ENCODE measurements at places on chromosomes 4 and X.

GRCh38 chrX:479273-479981 is 92.7 kb upstream of the PPP2R3B start:
- H3K27me3 ChIP-seq, result no peaks in the 10 kb centered on the region
- no peaks in the 10 kb centered on the region for H3K36me3 ChIP-seq
- no peaks in the 10 kb centered on the region for H3K4me1 ChIP-seq
- no peak overlapping the region for H3K27ac ChIP-seq
- DNase-seq, result no peak

GRCh38 chr4:42653626-42654560 is 3.0 kb downstream of the ATP8A1 start:
- H3K27ac ChIP-seq, result peak overlapping the region; percentile 92
- no peak for DNase-seq
- peak overlapping the region; percentile 98 for H3K4me3 ChIP-seq
- no peaks in the 10 kb centered on the region for H3K27me3 ChIP-seq
- H3K36me3 ChIP-seq, result no peaks in the 10 kb centered on the region

DNA sequence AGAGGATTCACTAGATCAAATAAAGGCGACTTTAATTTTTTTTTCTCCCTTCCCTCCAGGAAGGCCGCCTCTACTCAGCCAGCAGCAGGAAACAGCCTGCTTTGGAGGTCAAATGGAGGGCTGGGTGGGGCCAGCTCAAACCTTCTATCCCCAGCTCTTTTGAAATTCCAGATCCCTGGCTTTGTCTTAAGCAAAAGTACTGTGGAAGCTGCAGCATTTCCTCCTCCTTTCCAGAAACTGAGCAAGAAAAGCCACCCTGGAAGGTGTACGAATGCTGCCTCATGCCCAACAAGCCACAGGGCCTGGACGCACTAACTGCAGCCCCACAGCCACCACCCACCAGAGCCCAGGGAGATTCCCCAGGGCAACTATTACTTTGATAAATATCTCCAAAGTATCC is 55.1 kb upstream of the ZCCHC13 start:
- peak; percentile 25 for DNase-seq
- no peak overlapping the region for H3K4me3 ChIP-seq
- H3K4me1 ChIP-seq, result peaks cover 27% of the 10 kb centered on the region
- H3K36me3 ChIP-seq, result no peaks in the 10 kb centered on the region

DNA sequence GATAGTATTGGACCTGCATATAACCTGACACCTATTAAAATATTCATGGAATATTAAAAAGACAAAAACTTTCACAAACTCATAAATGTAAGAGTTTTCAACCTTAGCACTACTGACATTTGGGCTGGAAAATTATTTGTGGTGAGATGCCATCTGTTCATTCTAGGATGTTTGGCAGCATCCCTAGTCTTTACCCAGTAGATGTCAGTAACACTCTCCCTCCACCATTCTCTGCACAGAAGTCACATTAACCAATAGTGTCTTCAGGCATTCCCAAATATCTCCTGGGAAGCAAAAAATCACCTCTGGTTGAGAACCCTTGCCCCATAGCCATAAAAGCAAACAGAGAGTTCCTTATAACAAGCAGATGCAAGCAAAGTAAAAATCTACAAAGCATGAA is 41.4 kb upstream of the NDST4 start:
- H3K4me1 ChIP-seq, result no peaks in the 10 kb centered on the region
- H3K27me3 ChIP-seq, result no peaks in the 10 kb centered on the region
- no peak for DNase-seq

DNA sequence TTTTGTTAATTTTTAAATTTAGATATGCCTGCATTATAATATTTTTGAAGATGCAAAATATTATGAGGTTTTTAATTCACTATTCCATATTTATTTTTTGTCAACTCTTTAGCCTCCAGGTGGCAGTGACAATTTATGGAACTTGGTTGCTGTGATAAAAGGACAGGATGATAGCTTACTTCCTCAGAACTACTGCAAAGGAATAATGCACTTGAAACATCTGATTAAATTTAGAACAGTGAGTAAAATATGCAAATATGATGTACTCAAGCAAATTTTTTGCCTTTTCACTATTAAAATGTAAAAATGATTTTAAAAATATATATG is 45.1 kb downstream of the SPATA4 start:
- no peak overlapping the region for H3K27ac ChIP-seq
- no peaks in the 10 kb centered on the region for H3K36me3 ChIP-seq

DNA sequence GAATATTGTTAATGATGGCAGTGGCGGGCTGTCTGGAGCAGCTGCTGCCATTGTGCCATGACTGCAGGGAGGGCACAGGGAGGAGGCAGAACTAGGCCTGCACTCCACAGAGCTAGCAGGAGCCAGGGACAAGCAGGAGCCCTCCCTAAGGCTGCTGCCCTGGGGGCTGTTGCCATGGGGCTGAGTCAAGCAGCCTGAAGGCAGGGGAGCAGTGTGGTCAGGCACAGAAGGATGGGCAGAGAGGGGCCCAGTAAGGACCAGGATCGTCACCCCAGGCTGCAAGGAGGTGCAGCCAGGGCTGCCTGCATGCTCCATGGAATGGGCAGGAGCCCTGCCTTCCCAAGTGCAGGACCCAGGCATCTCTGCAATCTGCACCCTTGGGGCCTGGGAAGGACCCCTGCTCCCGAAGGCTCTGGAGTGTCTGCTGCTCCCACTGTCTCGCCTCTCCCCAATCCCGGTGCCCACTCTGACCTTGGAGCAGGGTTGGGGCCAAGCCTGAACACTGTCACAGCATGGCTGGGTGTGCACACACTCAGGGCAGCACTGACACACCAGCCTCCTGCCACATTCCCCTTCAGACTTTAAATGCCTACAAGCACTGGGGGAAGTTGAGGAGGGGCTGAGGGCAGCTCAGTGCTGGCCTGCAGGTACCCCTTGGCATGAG is 98.3 kb upstream of the GALNTL6 start:
- no peaks in the 10 kb centered on the region for H3K27me3 ChIP-seq
- no peak for DNase-seq
- no peak overlapping the region for H3K27ac ChIP-seq
- no peaks in the 10 kb centered on the region for H3K4me1 ChIP-seq
- no peak overlapping the region for H3K4me3 ChIP-seq
- no peaks in the 10 kb centered on the region for H3K36me3 ChIP-seq

DNA sequence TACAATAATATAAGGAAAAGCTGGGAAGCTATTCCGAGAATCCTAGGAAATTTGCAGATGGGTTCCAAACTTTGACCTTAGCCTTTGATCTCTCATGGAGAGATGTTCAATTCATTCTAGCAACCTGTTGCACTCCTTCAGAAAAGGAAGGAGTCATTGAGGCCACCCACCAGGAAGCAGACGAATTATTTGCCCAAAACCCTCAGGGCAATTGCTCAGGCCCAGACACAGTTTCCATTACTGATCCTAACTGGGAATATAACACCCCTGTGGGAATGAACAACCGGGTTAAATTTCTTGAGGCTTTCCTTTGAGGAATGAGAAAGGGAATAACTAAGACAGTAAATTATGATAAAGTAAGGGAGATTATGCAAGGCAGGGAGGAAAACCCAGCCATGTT is 13.5 kb upstream of the ZNF280C start:
- no peak for DNase-seq
- H3K36me3 ChIP-seq, result no peaks in the 10 kb centered on the region
- H3K27ac ChIP-seq, result no peak overlapping the region
- no peaks in the 10 kb centered on the region for H3K27me3 ChIP-seq

DNA sequence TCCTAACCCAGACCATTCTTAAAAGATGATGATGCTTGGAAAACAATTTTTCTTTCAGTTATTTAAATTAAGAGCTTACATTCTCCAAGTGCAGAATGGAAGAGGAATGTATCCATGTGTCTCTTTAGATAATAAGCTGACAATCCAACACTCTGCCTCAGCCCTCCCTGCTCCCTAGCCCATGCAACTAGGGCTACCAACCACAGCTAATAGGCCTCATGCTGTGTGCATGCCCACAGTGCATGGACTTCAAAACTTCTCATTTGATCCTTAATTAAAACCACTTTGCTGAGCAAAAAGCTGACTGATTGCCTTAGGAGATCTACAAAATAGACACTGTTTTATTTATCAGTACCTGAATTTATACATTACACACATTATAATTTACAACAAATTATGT is 473.9 kb downstream of the GALNTL6 start:
- no peaks in the 10 kb centered on the region for H3K4me1 ChIP-seq
- no peak overlapping the region for H3K27ac ChIP-seq
- DNase-seq, result no peak
- H3K36me3 ChIP-seq, result no peaks in the 10 kb centered on the region

GRCh38 chr4:155875878-155876277 is 9.8 kb upstream of the ASIC5 start:
- DNase-seq, result no peak
- H3K27ac ChIP-seq, result no peak overlapping the region
- H3K27me3 ChIP-seq, result no peaks in the 10 kb centered on the region
- no peaks in the 10 kb centered on the region for H3K4me1 ChIP-seq

GRCh38 chr4:114593526-114593925 is 5.1 kb upstream of the UGT8 start:
- no peaks in the 10 kb centered on the region for H3K36me3 ChIP-seq
- H3K4me1 ChIP-seq, result peaks cover 9% of the 10 kb centered on the region
- no peak overlapping the region for H3K4me3 ChIP-seq
- peaks cover 7% of the 10 kb centered on the region for H3K27me3 ChIP-seq
- H3K27ac ChIP-seq, result no peak overlapping the region
- DNase-seq, result no peak

- H3K27me3 ChIP-seq, result no peaks in the 10 kb centered on the region
- no peak overlapping the region for H3K27ac ChIP-seq
- H3K36me3 ChIP-seq, result no peaks in the 10 kb centered on the region
- DNase-seq, result no peak
These were observed 953.9 kb upstream of the PCDH10 start for GRCh38 chr4:132195176-132195575.

DNA sequence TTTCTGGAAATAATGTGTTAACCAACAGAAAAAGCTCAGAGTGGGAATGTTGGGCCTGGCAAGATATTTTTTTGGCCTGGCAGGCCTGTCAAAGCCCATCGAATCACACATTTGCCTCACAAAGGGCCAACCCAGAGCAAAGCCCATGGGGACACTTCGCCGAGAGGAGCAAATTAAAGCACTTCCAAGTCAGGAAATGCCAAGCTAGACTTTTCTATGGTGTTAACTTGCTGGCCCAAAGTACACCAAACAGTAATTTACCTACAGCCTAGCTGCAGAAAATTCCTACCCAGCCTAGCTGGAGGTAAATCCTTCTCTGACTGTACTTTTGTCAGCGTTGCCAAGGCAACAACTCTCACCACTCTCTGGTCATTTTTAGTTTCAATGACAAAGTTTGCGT is 288.6 kb upstream of the LDB2 start:
- H3K4me3 ChIP-seq, result no peak overlapping the region
- no peaks in the 10 kb centered on the region for H3K36me3 ChIP-seq
- H3K27ac ChIP-seq, result no peak overlapping the region
- no peaks in the 10 kb centered on the region for H3K4me1 ChIP-seq
- H3K27me3 ChIP-seq, result no peaks in the 10 kb centered on the region

DNA sequence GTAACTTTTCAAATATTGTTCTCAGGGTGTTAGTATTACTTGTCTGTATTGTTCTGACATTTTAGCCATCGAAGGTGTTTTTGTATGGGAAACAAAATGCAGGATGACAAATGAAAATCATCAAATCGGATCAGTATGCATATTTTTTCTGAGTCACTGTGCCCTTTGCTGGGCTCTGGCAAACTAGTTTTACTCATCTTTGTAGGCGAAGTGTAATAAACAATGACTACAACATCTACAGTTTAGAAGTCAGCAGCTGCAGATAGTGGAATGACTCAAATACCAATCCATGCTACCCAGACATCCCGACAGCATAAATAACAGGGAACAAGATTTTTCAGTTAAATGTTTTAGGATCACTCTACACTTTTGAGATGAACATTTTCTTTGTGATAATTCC is 557.3 kb upstream of the TENM3 start:
- no peak for DNase-seq
- H3K4me1 ChIP-seq, result no peaks in the 10 kb centered on the region
- H3K27me3 ChIP-seq, result no peaks in the 10 kb centered on the region
- H3K27ac ChIP-seq, result no peak overlapping the region
- no peaks in the 10 kb centered on the region for H3K36me3 ChIP-seq

DNA sequence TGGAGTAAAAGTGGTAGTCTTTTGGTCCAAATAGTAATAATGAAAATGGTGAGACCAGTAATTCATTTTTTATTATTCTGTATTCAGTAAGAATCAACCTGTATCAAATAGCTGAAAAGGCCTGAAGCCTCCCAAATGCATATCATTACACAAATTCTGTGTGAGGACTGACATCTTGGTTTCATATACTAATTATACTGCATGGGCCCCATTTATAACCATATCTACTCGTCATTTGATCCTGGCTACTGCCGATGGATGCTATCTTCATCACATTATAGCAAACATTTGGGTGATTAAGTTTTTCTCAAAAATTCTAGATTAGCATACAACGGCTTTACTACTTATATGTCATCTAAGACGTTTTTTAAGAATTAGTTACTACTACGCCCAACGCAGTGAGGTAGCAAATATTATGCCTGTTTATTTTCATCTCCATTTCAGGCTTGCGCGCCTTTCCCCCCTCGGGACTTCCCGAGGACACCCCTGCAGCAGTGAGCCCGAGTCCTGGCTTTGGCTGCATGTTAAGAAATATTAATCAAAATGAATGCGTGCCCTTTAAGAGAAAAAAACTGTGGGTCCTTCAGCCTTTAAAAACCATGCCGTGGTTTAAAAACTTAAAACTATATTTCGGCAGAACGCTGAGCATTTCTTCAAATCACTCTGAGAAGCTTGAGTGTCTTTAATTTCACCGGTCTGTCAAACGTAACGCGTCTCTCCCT is 814 bp upstream of the MMAA start:
- H3K27me3 ChIP-seq, result no peaks in the 10 kb centered on the region
- H3K4me1 ChIP-seq, result peaks cover 17% of the 10 kb centered on the region
- no peaks in the 10 kb centered on the region for H3K36me3 ChIP-seq
- H3K27ac ChIP-seq, result peak overlapping the region; percentile 95

- no peaks in the 10 kb centered on the region for H3K27me3 ChIP-seq
- no peak overlapping the region for H3K27ac ChIP-seq
- H3K4me3 ChIP-seq, result no peak overlapping the region
These were observed 468.5 kb downstream of the IQCM start for GRCh38 chr4:149347139-149347538.

GRCh38 chrX:17617806-17618205 is 119.5 kb upstream of the SCML1 start:
- H3K36me3 ChIP-seq, result no peaks in the 10 kb centered on the region
- H3K4me1 ChIP-seq, result no peaks in the 10 kb centered on the region
- H3K4me3 ChIP-seq, result no peak overlapping the region
- no peaks in the 10 kb centered on the region for H3K27me3 ChIP-seq

- DNase-seq, result no peak
- no peak overlapping the region for H3K4me3 ChIP-seq
- no peaks in the 10 kb centered on the region for H3K27me3 ChIP-seq
- H3K4me1 ChIP-seq, result no peaks in the 10 kb centered on the region
- no peak overlapping the region for H3K27ac ChIP-seq
- no peaks in the 10 kb centered on the region for H3K36me3 ChIP-seq
These were observed 18.8 kb upstream of the CLDN34 start for GRCh38 chrX:9948406-9948805.

DNA sequence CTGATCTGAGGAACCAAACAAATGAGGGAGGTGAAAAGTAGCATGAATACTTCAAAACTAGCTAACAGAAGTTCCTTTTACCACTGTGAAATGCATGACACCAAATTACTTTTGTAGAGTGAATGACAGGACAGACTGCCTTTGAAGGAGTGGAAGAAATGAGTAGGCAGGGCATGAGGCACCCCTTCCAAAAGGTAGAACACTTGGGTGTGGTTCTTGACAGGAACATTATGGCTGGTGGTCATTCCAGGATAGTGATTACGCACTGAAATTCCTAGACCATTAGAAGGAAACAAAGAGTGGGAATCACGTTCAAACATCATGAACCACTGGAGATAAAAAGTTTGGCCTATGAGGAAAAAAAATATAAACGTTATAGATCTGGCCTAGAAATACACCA is 4.9 kb downstream of the HUWE1 start:
- DNase-seq, result no peak
- peaks cover 12% of the 10 kb centered on the region for H3K4me1 ChIP-seq
- H3K27me3 ChIP-seq, result no peaks in the 10 kb centered on the region
- no peak overlapping the region for H3K4me3 ChIP-seq
